Fibroblast of villous mesenchyme (primary cell): ENCODE measurements at places on chromosomes 6 and 20. TPM values are rescaled to one million over a fixed set of nuclear protein-coding genes. Genes with fewer than 3 reads are reported as not detected.

ADGRF1 gene
- total RNA-seq: under 0.01 TPM in 1 of 2 replicates, not detected in the other

DNA sequence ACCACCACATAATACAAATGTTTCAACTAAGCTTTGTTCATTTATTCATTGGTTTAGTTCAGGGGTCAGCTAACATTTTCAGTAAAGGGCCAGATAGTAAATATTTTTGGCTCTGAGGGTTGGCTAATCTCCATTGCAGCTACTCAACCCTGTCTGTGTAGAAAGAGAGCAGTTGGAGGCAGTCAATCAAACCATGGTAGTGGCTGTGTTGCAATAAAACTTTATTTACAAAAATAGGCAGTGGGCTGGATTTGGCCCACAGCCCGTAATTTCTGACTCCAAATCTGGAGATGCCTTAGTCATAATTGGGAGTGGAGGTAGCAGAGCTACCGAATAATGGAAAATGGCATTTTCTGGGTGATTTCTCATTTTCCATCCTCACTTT, 242.5 kb upstream of the ZFP64 start:
- peak; percentile 7 for DNase-seq

DNA sequence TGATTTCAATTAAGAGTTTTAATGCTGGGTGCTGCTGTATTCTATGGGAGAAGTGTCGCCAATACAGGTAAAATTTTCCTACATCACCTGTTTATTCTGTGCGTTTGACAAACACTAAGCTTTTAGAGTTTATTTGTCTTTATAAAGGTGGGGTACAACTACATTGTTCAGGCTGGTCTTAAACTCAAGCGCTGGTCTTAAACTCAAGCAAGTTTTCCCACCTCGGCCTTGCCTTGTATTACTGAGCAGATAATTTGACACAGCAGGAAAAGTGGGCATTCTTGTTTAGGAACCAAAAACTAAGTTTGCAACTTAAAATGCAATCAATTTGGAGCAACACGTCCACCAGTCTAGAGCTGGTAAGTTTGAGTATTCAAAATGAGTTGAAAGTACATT, 112.9 kb upstream of the BTN3A2 start:
- no peak for DNase-seq

DNA sequence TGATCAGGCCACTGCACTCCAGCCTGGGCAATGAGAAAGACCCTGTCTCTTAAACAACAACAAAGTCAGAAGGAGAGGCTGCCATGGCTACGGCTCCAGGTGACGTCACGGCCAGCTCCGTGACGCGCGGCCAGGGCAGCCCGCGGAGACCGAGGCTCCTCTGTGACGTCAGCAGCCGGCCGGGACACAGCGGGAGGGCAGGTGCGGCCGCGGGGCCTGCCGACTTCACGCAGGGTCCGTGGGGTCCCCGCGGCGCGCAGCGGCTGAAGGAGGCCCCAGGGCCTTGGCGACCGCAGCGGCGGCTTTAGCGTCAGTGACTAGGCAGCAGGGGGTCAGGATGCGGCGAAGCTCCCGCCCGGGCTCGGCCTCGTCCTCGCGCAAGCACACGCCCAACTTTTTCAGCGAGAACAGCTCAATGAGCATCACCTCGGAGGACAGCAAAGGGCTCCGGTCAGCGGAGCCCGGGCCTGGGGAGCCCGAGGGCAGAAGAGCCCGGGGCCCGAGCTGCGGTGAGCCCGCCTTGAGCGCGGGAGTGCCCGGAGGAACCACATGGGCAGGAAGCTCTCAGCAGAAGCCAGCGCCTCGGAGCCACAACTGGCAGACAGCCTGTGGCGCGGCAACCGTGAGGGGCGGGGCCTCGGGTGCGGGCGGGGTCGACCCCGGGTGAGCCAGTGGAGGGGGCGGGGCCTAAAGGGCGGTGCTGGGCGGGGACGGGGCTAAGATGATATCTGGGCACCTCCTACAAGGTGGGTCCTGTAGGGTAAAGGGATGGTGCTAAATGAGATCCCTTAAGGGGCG, at the start of gene SPAG4:
SPAG4 (plus strand) TSS at position 163 of the 798 bp plus-strand sequence; CDS start at position 338, 175 bp downstream.
- peak; percentile 99 for DNase-seq

DNA sequence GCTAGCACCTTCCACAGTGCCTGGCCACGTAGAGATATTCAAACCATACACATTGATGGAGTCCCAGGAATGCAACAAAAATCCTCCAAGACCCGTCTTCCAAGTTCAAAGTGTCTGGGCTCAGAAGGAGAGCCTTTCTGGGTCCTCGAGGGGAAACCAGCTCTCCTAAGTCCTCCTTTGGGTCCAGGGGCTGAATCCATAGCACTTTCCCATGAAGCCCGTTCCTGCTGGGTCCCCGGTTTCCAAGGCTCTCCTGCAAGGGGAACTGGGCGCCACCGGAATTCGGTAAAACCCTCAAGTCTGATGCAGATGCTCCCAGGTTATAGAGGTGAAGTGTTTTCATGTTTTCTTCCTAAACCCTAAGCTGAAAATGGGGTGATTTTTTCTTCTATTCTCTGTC, 101.2 kb upstream of the SNX9 start:
- no peak for DNase-seq

DNA sequence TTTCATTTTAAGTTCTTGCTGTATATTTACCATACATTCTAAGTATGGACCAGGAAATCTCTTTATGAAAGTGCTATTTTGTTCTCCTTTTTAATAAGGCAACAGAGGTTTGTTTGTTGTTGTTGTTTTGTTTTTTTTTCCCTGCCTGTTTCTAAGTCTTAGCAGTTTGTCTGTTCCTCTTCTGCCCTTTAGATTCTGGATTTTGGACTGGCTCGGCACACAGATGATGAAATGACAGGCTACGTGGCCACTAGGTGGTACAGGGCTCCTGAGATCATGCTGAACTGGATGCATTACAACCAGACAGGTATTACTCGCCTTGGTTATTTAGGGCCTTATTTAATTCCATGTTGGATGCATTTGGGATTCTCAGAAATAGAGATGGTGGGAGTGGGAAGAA, 48.0 kb downstream of the MAPK14 start:
- no peak for DNase-seq

CFAP61 gene
- 0.43 TPM in 1 of 2 replicates, not detected in the other for total RNA-seq

GNAS-AS1 gene
- 0.43 and 0.64 TPM in 2 replicates for total RNA-seq

GRCh38 chr6:69816026-69816425, 19.2 kb upstream of the LMBRD1 start:
- DNase-seq: no peak

DNA sequence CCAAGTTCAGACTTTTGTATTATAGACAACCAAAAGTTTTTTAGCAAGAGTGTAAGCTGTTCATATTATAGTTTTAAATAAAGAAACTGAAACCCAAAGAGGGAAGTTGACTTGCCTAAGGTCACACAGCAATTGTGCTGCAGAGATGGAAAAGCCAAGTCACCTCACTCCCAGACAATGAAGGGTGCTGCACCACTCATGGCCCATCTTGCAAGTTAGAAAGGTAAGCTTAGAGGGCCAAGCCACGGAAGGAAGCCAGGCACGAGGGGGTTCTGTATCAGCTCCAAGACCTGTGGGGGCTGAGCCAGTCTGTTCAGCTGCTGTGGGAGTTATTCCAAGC, 860 bp downstream of the DEFB124 start:
- DNase-seq: no peak

DNA sequence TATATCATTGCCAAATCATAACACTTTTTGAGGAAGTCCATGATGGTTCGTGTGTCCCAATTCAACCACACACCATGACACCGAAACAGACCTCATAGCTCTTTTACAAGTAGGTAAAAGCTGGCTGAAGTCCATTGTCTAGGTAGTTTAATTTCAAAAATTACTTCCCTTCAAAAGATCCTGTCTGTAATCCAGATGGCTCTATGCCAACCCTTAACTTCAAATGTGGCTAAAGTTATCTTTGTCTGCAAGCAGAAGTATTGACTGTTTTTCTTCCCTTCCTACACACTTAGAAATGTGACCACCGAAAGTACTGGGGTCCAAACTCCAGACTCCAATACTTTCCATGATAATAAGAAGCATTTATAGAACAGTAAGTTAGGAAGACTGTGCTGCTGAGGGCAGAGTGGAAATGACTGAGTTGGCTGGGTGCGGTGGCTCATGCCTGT, 8.3 kb upstream of the TIAM2 start:
- DNase-seq: peak; percentile 34

DNA sequence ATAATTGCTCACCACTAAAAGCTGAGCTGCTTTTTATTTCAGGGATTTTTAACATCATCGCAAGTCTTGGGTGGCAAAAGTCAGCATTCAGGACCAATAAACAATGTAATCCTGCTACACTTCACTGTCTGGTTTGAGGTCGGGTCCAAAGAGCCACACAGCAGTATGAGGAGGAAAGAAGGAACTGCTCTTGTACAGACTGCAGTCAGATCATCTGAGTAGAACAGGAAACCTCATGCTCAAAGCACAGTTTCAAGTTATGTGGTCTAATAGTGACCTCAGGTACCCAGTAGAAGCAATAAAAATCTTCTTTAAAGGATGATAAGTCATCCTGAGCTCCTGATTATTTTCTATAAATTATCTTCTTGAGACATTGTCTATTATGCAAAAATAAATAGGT, 211.4 kb downstream of the FUT9 start:
- DNase-seq: no peak

RIMS1 gene
- 1.3 and 1.6 TPM in 2 replicates for total RNA-seq

GRCh38 chr6:16967470-16967817, 134.4 kb upstream of the STMND1 start:
- DNase-seq: peak; percentile 51

GCNT2 gene
- total RNA-seq: under 0.01 TPM in 2 replicates

RIN2 gene
- 57.7 and 102 TPM in 2 replicates for total RNA-seq

DNA sequence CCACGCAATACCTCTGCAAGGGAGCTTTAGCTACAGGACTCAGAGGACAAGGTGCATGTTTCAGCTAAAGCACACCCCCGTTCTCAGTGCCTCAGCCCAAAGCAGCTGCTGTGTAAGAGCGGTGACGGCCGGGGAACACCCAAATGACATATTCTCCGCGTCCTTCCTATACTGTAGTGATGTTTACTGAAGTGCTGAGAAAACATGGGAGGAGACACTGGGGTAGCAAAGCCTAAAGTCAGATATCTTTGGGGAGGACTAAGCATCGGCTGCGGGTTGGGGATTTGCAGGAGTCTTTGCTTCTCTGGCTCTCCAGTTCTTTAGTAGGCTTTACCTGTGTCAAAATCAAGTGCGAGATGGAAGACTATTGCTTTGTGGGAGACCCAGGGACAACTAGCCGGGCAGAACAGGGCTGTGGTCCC, 1.7 kb downstream of the SLC22A23 start:
- no peak for DNase-seq

- DNase-seq: no peak
These were observed 20.8 kb downstream of the SHLD1 start for GRCh38 chr20:5770987-5771318.

GRCh38 chr6:109987196-109987595, 9.1 kb downstream of the GPR6 start:
- no peak for DNase-seq

- no peak for DNase-seq
These were observed 1052.2 kb downstream of the KIF16B start for GRCh38 chr20:15520930-15521524.

FERMT1 gene
- total RNA-seq: 4.3 and 4.5 TPM in 2 replicates

GPR63 gene
- under 0.01 and 0.32 TPM in 2 replicates for total RNA-seq

GRCh38 chr20:23627501-23627900, 10.3 kb downstream of the CST3 start:
- DNase-seq: peak; percentile 63

SEL1L2 gene
- not detected in 2 replicates for total RNA-seq

MOG gene
- not detected in 2 replicates for total RNA-seq

KIF25 gene
- total RNA-seq: under 0.01 TPM in 1 of 2 replicates, not detected in the other

DNA sequence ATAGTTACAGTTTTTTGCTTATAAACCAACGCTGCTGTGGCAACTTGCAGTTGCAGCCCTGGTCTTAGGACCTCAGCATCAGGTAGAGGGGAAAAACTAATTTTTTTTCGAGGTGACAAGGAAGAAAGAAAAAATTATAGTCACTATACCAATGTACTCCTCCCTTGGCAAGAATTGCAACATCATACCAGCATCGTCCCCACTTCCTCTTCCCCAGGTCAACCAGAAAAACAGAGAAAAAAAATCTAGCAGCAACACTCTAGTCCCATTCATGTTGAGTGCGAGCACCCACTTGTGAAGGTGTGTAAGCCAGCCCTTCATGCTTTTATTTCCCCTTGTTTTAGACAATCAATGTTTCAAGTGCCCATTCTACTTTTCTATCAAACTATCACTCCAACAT, 13.1 kb upstream of the DCBLD1 start:
- DNase-seq: no peak
